ENCODE measurements at places on chromosomes 4 and X.

DNA sequence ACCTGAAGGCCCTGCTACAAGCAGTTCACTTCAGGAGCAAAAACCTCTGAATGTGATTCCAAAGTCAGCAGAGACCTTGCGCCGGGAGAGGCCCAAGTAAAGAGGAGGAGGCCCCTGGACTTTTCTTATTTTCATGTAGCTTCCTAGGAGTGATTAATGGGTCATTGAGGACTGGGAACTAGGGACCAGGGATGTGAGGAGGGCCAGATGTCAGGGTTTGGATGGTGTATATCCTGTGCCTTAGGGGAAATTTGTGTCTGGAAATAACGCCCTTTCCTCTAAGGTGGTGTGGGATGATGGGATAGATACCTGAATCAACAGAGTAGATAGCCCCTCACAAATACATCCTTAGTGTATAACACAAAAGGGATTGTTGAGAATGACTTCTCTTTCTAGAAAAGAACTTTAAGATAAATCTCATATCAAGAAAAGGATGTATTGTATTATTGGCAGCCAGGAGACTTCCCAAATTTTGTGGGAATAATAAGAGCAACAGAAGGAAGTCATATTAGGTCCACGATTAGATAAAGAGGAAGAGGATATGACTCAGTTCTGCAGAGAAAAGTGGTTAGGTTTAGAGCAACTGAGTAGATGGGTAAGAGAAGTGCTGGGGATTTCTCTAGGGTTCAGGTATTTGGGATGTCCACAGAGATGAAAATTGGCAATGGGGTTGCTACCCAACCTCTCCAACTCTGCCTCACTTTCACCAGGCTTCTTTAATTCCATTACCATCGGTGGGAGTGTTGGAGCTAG lies 1.1 kb downstream of the ITGB1BP2 start:
- no peak overlapping the region for H3K4me3 ChIP-seq
- no peak for DNase-seq
- H3K27me3 ChIP-seq: no peaks in the 10 kb centered on the region
- no peak overlapping the region for H3K27ac ChIP-seq
- H3K4me1 ChIP-seq: no peaks in the 10 kb centered on the region
- H3K36me3 ChIP-seq: peaks cover 24% of the 10 kb centered on the region

GRCh38 chr4:111602848-111603247 lies 542.4 kb upstream of the FAM241A start:
- no peaks in the 10 kb centered on the region for H3K36me3 ChIP-seq
- H3K27ac ChIP-seq: no peak overlapping the region
- H3K27me3 ChIP-seq: no peaks in the 10 kb centered on the region

DNA sequence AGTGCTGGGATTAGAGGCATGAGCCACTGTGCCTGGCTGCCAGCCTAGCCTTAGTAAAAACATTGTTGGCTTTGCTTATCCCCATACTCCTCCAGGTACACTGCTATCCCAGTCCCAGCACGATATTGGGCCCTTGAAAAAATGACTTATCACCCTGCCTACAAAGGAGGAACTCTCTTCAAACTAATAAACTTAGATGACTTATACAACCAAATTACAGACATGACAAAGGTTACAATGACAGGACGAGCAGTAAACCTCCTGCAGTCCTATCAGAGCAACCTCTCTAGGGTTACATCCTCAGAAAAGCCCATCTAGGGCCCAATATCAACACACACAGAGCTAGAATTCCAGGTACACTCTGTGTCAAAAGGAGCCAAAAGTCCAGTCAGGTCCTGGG lies 5.7 kb upstream of the HERC5 start:
- no peak for DNase-seq
- no peak overlapping the region for H3K4me3 ChIP-seq
- no peaks in the 10 kb centered on the region for H3K27me3 ChIP-seq
- H3K36me3 ChIP-seq: no peaks in the 10 kb centered on the region
- H3K27ac ChIP-seq: no peak overlapping the region

- H3K4me3 ChIP-seq: no peak overlapping the region
- H3K36me3 ChIP-seq: no peaks in the 10 kb centered on the region
- no peaks in the 10 kb centered on the region for H3K4me1 ChIP-seq
- no peaks in the 10 kb centered on the region for H3K27me3 ChIP-seq
- no peak for DNase-seq
These were observed 78.3 kb downstream of the GASK1B start for GRCh38 chr4:158094413-158095134.

- H3K27ac ChIP-seq: no peak overlapping the region
- no peaks in the 10 kb centered on the region for H3K27me3 ChIP-seq
- H3K4me3 ChIP-seq: no peak overlapping the region
- DNase-seq: no peak
- H3K4me1 ChIP-seq: no peaks in the 10 kb centered on the region
These were observed 3.8 kb upstream of the ZNF185 start for GRCh38 chrX:152893980-152894610.

GRCh38 chr4:12852338-12853307 lies 631.5 kb downstream of the RAB28 start:
- no peak overlapping the region for H3K27ac ChIP-seq
- H3K27me3 ChIP-seq: no peaks in the 10 kb centered on the region
- no peaks in the 10 kb centered on the region for H3K4me1 ChIP-seq
- no peak overlapping the region for H3K4me3 ChIP-seq

DNA sequence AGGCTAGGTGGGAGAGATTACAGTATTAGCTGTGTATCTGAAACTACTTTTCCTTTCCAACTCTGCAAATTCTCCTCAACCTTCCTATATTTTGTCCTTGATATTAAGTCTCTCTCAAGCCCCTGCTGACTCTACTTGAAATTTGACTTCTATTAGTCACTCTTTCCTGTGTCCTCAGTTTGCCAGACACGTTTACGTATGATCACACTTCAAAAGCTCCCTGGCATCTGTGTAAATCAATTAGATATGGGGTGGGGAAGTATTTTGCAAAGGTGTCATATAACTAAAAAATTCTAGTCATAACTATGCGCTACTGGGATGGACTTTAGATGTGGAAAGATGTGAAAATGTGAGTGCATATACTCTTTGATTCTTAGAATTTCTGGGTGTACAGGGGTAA lies 67.4 kb upstream of the ARHGAP24 start:
- DNase-seq: no peak
- H3K4me1 ChIP-seq: no peaks in the 10 kb centered on the region

DNA sequence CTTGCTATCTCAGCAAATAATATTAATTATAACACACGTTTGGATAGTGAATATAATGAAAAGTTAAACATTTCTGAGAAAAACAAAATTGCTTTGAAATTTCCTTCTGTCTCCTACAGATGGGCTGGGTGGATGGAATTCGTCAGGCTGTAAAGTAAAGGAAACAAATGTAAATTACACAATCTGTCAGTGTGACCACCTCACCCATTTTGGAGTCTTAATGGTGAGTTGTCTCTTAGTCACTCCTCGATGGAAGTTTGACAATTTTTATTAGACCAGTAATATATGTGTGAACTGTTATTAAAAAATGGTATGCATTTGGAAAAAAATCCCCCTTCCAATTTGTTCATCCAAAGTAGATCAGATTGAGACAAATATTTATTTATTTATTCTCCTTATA lies 92.5 kb upstream of the BRS3 start:
- no peaks in the 10 kb centered on the region for H3K4me1 ChIP-seq
- H3K27me3 ChIP-seq: no peaks in the 10 kb centered on the region
- no peaks in the 10 kb centered on the region for H3K36me3 ChIP-seq
- H3K4me3 ChIP-seq: no peak overlapping the region
- no peak for DNase-seq

DNA sequence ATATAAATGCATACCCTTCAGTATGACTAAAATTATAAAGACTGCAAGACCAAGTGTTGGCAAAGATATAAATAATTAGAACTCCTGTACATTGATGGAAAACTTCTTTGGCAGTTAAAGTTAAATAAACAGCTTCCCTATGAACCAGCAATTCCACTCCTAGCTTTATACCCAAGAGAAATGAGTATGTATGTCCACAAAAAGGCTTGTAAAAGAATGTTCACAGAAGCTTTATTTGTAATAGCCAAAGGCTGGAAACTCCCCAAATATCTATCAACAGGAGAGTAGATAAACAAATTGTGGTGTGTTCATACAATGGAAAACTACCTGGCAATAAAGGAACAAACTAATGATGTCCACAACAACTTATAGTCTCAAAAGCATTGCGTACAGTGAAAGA lies 184.8 kb downstream of the AMELX start:
- DNase-seq: no peak
- H3K4me1 ChIP-seq: no peaks in the 10 kb centered on the region
- no peak overlapping the region for H3K27ac ChIP-seq
- H3K4me3 ChIP-seq: no peak overlapping the region

GRCh38 chr4:70880739-70881138 lies 21.4 kb upstream of the MOB1B start:
- H3K36me3 ChIP-seq: no peaks in the 10 kb centered on the region
- DNase-seq: no peak
- no peak overlapping the region for H3K27ac ChIP-seq

GRCh38 chr4:94515365-94515764 lies 63.6 kb downstream of the PDLIM5 start:
- H3K27me3 ChIP-seq: no peaks in the 10 kb centered on the region
- H3K4me1 ChIP-seq: no peaks in the 10 kb centered on the region
- no peak for DNase-seq
- H3K4me3 ChIP-seq: no peak overlapping the region

GRCh38 chrX:129529685-129530281 lies 6.5 kb upstream of the SMARCA1 start:
- H3K36me3 ChIP-seq: no peaks in the 10 kb centered on the region
- H3K4me3 ChIP-seq: no peak overlapping the region
- H3K4me1 ChIP-seq: no peaks in the 10 kb centered on the region
- no peak overlapping the region for H3K27ac ChIP-seq
- DNase-seq: no peak
- no peaks in the 10 kb centered on the region for H3K27me3 ChIP-seq

GRCh38 chrX:18951032-18951431 lies 32.9 kb downstream of the PHKA2 start:
- H3K36me3 ChIP-seq: no peaks in the 10 kb centered on the region
- H3K4me1 ChIP-seq: no peaks in the 10 kb centered on the region
- DNase-seq: no peak
- no peaks in the 10 kb centered on the region for H3K27me3 ChIP-seq
- no peak overlapping the region for H3K27ac ChIP-seq

- no peaks in the 10 kb centered on the region for H3K27me3 ChIP-seq
- H3K4me3 ChIP-seq: no peak overlapping the region
- H3K4me1 ChIP-seq: no peaks in the 10 kb centered on the region
- no peak for DNase-seq
- H3K27ac ChIP-seq: no peak overlapping the region
These were observed 20.1 kb downstream of the ETNPPL start for GRCh38 chr4:108742451-108743420.

GRCh38 chr4:129232589-129233337 lies 136.8 kb downstream of the C4orf33 start:
- no peak overlapping the region for H3K4me3 ChIP-seq
- H3K27ac ChIP-seq: no peak overlapping the region
- no peak for DNase-seq
- H3K27me3 ChIP-seq: no peaks in the 10 kb centered on the region
- H3K36me3 ChIP-seq: no peaks in the 10 kb centered on the region

- H3K4me1 ChIP-seq: no peaks in the 10 kb centered on the region
- no peaks in the 10 kb centered on the region for H3K27me3 ChIP-seq
- no peak overlapping the region for H3K27ac ChIP-seq
- H3K36me3 ChIP-seq: no peaks in the 10 kb centered on the region
- H3K4me3 ChIP-seq: no peak overlapping the region
- DNase-seq: no peak
These were observed 276.5 kb downstream of the FAT4 start for GRCh38 chr4:125591290-125591689.

GRCh38 chr4:97016186-97016907 lies 1126.9 kb downstream of the STPG2 start:
- no peak overlapping the region for H3K4me3 ChIP-seq
- no peak for DNase-seq
- no peak overlapping the region for H3K27ac ChIP-seq
- no peaks in the 10 kb centered on the region for H3K4me1 ChIP-seq

DNA sequence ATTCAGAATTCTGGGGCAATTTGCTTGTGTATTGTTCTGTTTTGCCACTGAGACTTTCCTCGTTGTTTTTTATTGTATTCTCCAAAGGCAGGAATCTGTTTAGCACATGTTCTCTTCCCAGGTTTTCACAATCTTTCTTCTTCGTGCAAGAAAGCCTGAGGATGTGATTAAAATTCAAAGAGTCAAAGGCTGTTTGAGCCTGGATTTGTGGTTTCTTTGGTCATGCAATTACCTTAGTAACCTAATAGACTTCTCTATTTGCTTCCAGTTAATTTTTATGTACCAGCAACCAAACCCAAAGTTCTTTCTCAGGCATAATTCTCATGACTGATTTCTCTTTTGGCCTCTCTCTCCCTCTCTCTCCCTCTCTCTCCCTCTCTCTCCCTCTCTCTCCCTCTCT lies 1420.1 kb upstream of the TENM3 start:
- no peak for DNase-seq
- no peak overlapping the region for H3K4me3 ChIP-seq
- H3K27me3 ChIP-seq: no peaks in the 10 kb centered on the region
- H3K4me1 ChIP-seq: no peaks in the 10 kb centered on the region
- no peaks in the 10 kb centered on the region for H3K36me3 ChIP-seq
- no peak overlapping the region for H3K27ac ChIP-seq

DNA sequence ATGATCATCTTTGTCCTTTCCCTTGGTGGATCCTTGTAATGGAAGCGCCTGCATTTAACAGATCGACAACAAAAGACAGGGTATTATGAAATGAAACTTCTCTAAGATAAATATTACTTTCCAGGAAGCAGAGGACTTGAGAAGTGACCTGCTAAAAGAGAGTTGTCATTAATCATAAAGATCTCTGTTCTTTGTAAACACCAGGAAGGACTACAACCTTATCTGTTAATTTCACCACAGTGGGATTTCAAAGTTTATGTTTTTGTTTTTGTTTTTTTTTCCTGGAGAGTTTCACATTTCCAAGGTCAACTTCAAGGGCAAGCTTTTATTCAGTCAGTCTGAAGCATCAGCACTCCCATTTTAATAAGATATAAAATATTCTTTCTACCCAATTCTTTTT lies 170.9 kb downstream of the RCHY1 start:
- no peak overlapping the region for H3K27ac ChIP-seq
- no peak overlapping the region for H3K4me3 ChIP-seq
- no peak for DNase-seq

- no peaks in the 10 kb centered on the region for H3K4me1 ChIP-seq
- H3K36me3 ChIP-seq: no peaks in the 10 kb centered on the region
- no peaks in the 10 kb centered on the region for H3K27me3 ChIP-seq
- no peak overlapping the region for H3K4me3 ChIP-seq
- DNase-seq: no peak
- no peak overlapping the region for H3K27ac ChIP-seq
These were observed 34.1 kb upstream of the CLDN24 start for GRCh38 chr4:183356173-183356830.

DNA sequence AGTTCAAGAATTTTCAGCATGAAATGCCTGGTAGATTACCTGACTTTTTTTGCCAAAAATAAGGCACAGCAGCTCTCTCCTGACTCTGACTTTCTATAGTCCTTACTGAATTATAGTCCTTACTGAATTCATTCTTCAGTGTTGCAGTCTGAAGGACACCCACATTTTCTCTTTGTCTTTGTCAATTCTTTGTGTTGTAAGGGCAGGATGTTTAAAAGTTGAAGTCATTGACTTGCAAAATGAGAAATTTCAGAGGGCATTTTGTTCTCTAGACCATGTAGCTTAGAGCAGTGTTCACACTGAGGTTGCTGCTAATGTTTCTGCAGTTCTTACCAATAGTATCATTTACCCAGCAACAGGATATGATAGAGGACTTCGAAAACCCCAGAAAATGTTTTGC lies 168.0 kb downstream of the SOWAHB start:
- H3K4me1 ChIP-seq: no peaks in the 10 kb centered on the region
- no peak overlapping the region for H3K4me3 ChIP-seq
- H3K27ac ChIP-seq: no peak overlapping the region
- peaks cover 14% of the 10 kb centered on the region for H3K36me3 ChIP-seq
- H3K27me3 ChIP-seq: no peaks in the 10 kb centered on the region

Measured in Peyer's patch (tissue), 4 donors.